Natural killer cell treated with Interleukin-12 subunit alpha and Interleukin-12 subunit beta and Interleukin-15 and Interleukin-18, amount 100 ng/mL, for 72 hours (primary cell): ENCODE measurements at places on chromosomes 2 and 18. TPM values are rescaled to one million over a fixed set of nuclear protein-coding genes. Genes with fewer than 3 reads are reported as not detected.

DNA sequence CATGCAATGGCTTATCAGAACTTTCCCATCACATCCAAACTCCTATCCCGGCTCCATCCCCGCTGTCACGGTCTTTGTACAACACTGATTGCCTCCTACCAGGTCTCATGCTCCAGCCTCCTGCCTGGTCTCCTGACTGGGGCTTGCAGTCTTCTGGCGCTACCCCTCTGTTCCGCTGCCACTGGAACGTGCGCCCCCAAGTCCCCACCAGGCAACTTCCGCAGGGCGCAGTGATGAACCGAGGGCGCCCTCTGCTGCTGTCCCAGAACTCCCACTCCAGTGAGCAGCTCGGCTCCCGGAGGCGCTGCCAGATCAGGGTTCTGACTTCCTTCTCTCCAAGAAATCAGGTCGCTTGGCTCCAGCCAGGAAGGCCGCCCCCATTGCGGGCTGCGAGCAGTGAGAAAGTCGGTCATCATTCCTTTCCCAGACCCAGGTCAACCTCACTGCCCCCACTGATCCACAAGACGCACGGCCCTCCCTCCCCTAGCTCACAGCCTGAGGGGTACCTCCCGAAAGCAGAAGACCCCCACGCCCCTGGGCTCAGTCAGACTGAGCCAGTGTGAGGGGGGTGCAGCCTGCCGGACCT is 43.9 kb upstream of the RAB11FIP5 start:
- no peak for DNase-seq

Gene IKZF2
- total RNA-seq: 48.3 TPM

Gene APOB
- not detected for total RNA-seq

Gene PSTPIP2
- total RNA-seq: 29.5 TPM

Gene CCDC74A
- total RNA-seq: 2.1 TPM

Gene YES1
- 33.3 TPM for total RNA-seq

Gene SCN3A
- not detected for total RNA-seq

GRCh38 chr2:121810959-121811853 is 55.8 kb downstream of the TSN start:
- no peak for DNase-seq

DNA sequence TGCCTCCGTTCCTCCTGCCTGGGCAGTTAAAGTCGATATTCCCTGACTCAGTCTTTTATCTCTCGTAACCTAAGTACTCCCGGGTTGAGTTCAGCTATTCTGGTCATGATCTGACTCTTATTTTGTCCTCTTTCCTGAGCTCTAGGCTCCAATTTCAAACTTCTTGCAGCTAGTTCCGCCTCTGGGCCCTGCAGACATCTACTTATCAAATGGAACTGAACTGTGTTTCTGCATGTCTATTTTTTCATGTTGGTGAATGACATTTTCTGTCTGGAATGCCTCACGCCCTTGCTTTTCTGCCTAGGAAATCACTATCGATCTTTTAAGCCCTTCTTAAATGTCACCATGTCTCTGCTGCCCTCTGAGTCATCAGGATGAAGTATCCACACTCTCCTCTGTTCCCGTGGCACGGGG is 101.5 kb downstream of the VAPA start:
- no peak for DNase-seq

- DNase-seq: no peak
These were observed 73.3 kb downstream of the CTAGE1 start for GRCh38 chr18:22344445-22344844.

- no peak for DNase-seq
These were observed 188.6 kb downstream of the ARL4C start for GRCh38 chr2:234308073-234308812.

Gene SLC4A5
- total RNA-seq: 1.2 TPM

DNA sequence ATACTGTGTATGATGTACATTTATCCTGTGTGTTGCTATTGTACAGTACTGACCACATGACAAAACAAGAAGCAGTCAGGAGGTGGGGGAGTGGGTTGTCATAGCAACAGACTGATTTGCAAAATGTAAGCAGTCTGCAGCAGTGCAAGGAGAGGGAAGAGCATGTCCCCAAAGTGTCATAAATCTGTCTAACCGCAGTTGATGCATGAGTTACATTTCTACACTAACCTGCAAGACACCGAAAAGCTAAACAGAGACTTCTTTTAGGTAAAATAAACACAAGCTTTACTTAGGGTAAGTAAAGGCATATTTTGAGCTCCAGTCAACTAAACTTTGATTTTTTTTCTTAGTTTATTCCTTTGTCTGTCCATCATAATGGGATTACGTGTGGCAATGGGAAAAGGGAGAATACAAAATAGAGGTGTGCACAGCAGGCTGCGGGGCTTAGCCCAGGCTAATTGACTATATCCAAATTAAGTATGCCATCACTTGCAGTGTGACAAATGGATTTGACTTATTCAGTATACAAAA is 134.5 kb downstream of the MEIS1 start:
- DNase-seq: no peak

DNA sequence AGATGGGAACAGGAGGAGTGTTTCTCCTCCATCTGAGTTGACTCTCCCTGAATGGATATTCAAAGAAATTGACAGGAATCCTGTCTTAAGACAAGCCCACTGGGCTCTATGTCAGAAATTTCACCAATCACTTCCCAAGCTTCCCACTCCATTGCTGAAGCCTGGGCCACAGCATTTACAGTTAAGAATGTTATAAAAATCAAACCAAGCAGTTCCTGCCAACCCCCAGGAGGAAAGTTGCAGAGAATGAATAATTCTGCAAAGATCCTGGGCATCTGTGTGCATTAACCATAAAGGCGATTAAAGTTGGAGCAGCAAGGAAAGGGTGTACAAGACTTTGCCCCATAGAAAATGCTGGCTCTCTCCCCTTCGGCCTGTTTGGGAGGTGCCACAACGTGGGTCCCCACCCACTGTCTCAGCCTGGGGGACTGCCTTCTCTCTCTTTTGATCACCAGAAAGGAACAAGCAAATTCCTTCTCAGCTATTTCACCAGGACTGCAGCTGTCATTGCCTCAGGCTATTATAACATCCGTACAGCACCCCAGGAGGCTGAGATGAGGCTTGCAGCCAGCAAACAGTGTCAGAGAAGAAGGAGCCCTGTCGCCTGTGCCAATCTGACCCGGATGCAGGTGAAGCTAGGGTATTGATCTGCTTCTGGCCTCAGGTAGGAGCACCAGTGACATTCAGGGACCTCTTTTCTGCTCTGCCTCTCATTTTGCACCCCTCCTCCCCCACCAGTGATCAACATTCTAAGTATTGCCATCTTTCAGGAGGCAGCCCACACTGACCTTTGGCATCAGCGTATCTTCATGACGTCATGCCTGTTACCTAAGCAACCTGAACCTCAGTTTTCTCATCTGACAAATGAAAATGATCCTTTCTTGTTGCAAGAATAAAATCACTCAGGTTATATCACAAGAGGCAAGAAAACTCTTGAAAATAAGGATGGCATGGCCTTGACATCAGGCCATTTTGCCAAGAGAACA is 219.0 kb downstream of the SH3BP4 start:
- DNase-seq: no peak

- no peak for DNase-seq
These were observed 117.7 kb downstream of the RBMS1 start for GRCh38 chr2:160375802-160376469.

DNA sequence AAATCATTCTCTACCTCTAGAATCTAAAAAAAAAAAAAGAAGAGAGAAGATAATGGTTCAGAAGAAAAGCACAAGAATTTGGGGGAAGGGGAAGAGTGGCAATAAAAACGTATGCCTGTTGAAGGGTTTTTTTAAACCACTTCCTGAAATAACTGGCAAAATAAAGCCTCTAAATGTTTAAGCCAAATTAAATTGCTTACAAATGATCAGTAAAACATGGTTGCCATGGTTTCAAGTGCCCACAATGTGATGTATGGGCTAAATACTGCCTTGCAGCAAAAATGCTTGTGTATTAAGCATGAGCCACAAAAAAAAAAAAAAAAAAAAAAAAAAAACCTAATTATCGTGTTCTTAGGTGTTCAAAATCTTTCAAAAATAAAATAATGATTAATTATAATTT is 60.8 kb downstream of the RBM43 start:
- DNase-seq: no peak

DNA sequence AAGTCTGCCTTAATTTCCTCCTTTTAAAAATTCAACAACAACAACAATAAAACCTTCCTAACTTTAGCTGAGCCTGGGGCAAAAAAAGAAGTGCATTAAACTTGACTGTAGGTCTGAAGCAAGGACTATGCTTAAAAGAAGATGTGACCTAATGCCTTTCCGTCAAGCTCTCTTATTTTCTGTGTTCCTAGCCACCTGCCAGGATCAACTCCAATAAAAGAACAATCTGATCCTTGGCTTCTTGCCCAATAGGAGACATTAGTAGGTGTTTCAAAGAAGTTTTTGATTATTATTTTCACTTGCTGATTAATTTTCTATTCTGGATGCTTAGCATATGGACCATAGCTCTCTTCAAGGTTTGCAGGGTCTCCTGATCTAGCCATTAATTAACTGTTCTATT is 237.5 kb downstream of the STK39 start:
- no peak for DNase-seq

GRCh38 chr2:3587021-3587420 is 7.9 kb upstream of the COLEC11 start:
- no peak for DNase-seq

GRCh38 chr2:169422120-169422519 is 57.2 kb upstream of the BBS5 start:
- no peak for DNase-seq

DNA sequence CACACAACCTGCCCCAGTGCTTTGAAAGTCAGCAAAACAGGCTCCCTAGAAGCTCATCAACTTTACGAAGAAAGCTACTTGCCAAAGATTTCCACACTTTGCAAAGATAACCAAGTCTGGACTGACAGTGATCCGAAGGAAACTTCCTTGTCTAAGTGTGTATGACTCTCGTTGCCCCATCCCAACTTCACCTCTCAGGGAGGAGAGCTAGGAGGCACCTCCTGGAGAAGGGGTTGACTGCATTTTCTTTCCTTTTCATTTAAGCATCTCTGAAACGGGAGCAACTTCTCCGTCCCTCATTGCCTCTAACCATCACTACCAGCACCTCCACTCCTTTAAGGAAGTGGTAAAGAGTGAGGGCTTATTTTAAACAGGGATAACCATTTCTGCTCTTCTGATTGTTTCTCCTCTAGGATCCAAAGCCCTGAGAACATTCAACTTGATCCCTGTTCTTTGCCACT is 7.0 kb downstream of the ZEB2 start:
- DNase-seq: no peak

- no peak for DNase-seq
These were observed 318.8 kb upstream of the TMEFF2 start for GRCh38 chr2:192513575-192513974.

- no peak for DNase-seq
These were observed 119.9 kb downstream of the HNMT start for GRCh38 chr2:138084206-138084605.

Gene CRYGD
- not detected for total RNA-seq

GRCh38 chr2:72919414-72920317 is 2.3 kb downstream of the EMX1 start:
- no peak for DNase-seq

DNA sequence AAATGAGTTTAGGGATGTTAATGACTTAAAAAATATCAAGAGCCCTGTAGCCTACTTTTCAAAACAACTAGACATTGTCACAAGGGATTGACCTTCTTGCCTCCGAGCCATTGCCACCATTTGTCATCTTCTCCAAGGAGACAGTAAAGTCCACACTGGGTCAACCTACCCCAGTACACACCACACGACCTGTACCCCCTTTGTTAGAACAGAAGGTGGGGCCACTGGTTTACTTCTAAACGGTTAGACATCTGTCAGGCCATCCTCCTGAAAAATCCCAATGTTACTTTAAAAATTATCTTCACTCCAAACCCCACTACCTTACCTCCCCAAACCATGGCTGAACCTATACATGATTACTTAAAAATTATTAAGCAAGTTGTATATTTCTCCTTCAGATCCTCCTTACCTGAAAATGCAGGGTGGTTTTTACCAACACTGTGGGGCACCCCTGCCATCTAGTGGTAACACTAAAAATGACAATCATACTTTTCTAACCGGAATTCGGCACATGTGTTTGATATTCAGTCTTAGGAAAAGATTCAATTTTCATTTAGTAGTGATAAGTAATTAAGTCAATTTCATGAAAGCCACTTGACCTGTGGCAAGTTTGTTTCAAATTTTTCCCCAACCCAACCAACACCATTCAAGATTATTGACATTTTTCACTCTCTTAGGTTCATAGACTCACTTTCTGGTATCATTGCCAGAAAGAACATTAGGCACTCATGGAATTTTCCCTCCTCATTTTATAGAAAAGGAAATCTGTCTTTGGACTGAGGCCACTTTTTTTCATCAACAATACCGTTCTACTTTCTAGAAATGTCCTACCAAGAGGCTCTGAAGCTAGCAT is 265.3 kb upstream of the PKDCC start:
- DNase-seq: no peak

DNA sequence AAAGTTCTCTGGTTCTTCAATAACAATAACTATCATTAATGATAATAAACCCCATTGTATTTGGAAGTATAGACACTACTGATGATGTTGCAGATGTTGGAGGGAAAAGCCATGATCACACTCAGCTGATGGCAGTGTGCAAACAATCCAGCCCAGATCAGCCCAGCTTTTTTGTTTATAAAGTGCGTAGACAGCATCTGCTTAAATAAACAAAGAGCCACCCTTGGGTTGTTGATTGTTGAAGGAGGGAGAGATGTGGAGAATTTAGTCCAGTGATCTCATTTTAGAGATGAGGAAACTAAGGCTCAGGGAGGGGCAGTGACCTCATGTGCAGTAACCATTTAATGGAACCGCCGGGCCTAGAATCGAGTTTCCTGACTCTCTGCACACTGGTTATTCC is 56.0 kb upstream of the MEX3C start:
- no peak for DNase-seq

GRCh38 chr2:179467111-179467510 is 202.5 kb upstream of the SESTD1 start:
- no peak for DNase-seq

Gene ALK
- total RNA-seq: not detected

GRCh38 chr2:134154246-134154645 is 99.6 kb upstream of the MGAT5 start:
- no peak for DNase-seq

Gene ATIC
- 112 TPM for total RNA-seq

GRCh38 chr2:99554238-99554637 is 64.4 kb upstream of the REV1 start:
- no peak for DNase-seq

Gene ACMSD
- total RNA-seq: not detected
